Stimulated activated CD8-positive, alpha-beta memory T cell treated with anti-CD3 and anti-CD28 coated beads, Interleukin-2, amount 100 ng/mL, for 1 hour (primary cell): ENCODE measurements at places on chromosomes 2 and 18.

GRCh38 chr2:221337957-221338685 is 234.0 kb downstream of the EPHA4 start:
- DNase-seq = no peak

- DNase-seq = no peak
Measured at GRCh38 chr2:212005085-212005671, 533.4 kb downstream of the ERBB4 start.

DNA sequence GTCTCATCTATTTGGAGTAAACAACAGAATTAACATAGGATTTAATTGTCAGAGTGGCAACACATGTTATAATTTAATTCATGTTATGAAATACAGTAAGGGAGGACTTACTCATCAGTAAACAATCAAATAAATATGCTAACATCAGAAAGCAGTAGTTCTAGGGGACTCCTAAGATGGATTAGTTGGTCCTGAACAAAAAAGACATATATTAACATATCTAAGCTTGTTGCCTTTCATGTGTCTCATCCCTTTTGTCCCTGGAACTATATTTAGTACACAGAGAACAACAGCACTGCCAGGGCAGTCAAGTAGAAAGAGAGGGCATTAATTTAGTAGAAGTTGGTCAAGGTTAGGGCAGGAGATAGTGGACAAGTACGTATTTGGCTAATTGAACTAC is 117.8 kb upstream of the FZD5 start:
- DNase-seq = no peak

DNA sequence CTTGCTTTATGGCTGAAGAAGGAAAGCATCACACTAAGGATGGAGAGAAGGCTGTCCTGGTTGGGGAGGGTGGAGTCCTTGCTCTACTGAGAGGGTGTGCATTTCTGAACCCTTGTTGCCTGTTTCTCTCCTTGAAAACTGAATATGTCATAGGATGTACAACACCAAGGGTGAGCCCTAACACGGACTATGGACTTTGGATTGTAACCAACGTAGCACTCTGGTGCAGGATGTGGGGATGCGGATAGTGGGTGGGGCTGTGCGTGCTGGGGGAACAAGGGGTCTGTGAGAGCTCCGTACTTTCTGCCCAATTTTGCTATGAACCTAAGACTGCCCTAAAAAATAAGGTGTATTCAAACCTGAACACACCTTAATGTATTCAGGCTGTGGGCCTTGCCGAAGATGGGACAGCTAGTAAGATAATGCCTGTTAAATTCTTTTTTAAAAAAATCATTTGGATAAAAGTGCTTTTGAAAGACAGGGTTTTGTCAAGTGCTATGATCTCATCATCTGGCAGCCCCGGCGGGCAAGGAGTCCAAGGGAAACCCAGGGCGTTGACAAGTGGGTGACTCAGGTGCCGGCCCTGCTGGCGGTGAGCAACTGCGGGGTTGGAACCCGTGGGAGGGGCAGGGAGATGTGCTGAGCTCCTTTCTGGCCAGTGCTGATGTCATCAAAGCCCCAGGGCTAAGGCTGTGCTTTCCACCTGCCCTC is 54.0 kb downstream of the GATA6 start:
- DNase-seq = no peak
